ENCODE measurements at places on chromosomes 3 and 15. TPM values are rescaled to one million over a fixed set of nuclear protein-coding genes. Genes with fewer than 3 reads are reported as not detected.

- DNase-seq, result no peak
These were observed 11.9 kb downstream of the FYCO1 start for GRCh38 chr3:45983770-45984169.

HRG gene
- total RNA-seq, result 0.49 TPM

TMEM266 gene
- total RNA-seq, result 0.26 TPM

- peak; percentile 71 for DNase-seq
These were observed 11.0 kb downstream of the LYSMD2 start for GRCh38 chr15:51726302-51727073.

MLH1 gene
- 30.0 TPM for total RNA-seq

Measured in mucosa of gallbladder (tissue), 1 donor.